Thoracic aorta (tissue), 2 donors: ENCODE measurements at places on chromosomes 1 and 21. TPM values are rescaled to one million over a fixed set of nuclear protein-coding genes. Genes with fewer than 3 reads are reported as not detected.

- H3K27me3 ChIP-seq, result no peaks in the 10 kb centered on the region
- no peak overlapping the region for H3K27ac ChIP-seq
- DNase-seq, result no peak
- H3K36me3 ChIP-seq, result peaks cover 17% of the 10 kb centered on the region
- H3K4me3 ChIP-seq, result no peak overlapping the region
Measured at GRCh38 chr1:246907472-246907871, 24.3 kb downstream of the AHCTF1 start.

DNA sequence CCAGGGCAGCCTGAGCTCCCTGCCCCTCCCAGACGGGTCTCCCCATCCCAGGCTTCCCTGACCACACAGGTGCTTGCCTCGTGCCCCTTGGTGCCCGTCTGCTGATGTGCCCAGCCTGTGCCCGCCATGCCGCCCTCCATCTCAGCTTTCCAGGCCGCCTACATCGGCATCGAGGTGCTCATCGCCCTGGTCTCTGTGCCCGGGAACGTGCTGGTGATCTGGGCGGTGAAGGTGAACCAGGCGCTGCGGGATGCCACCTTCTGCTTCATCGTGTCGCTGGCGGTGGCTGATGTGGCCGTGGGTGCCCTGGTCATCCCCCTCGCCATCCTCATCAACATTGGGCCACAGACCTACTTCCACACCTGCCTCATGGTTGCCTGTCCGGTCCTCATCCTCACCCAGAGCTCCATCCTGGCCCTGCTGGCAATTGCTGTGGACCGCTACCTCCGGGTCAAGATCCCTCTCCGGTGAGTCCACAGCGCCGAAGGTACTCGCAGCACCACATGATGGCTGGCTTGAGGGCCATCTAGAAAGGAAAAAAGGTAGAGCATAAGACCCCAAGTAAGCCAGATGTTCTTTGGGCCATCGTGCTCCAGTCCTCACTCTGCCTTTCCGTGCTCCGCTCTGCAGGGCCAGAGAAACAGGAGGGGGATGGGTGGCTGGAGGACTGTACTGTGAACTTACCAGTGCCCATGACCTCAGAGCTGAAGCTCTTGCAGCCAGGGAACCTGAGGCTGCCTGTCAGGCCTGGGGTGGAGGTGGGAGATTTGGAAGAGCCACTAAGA, 1.4 kb downstream of the ADORA1 start:
- DNase-seq, result no peak
- H3K36me3 ChIP-seq, result no peaks in the 10 kb centered on the region
- H3K4me3 ChIP-seq, result no peak overlapping the region
- peaks cover 27% of the 10 kb centered on the region for H3K4me1 ChIP-seq
- H3K27ac ChIP-seq, result no peak overlapping the region
- no peaks in the 10 kb centered on the region for H3K27me3 ChIP-seq

DNA sequence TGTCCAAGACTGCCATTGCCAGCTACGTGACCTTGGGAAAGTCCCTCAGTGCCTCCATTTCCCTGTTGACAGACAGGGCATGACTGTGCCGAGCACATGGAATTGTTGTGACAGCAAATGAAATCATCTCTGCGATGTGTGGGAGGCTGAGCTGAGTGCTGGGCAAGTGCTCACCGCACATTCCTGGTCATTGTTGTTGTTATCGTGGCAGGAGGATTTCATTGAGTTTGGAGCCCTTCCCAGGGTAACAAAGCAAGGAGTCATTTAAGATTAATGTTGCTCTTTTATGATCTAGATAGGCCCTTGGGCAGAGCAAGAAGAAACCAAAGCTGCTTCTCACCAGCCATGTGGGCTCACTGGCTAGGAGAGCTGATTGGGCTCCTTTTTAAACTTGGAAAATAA, 39.6 kb upstream of the ITPKB start:
- no peaks in the 10 kb centered on the region for H3K27me3 ChIP-seq
- peaks cover 14% of the 10 kb centered on the region for H3K4me1 ChIP-seq
- H3K27ac ChIP-seq, result peak overlapping the region; percentile 49
- H3K4me3 ChIP-seq, result peak overlapping the region; percentile 40
- no peaks in the 10 kb centered on the region for H3K36me3 ChIP-seq
- DNase-seq, result peak; percentile 16

GRCh38 chr1:2480236-2480985, 4.3 kb downstream of the PLCH2 start:
- H3K4me3 ChIP-seq, result no peak overlapping the region
- no peaks in the 10 kb centered on the region for H3K36me3 ChIP-seq
- no peak for DNase-seq
- no peaks in the 10 kb centered on the region for H3K4me1 ChIP-seq
- H3K27ac ChIP-seq, result no peak overlapping the region

- DNase-seq, result no peak
- H3K36me3 ChIP-seq, result no peaks in the 10 kb centered on the region
- no peaks in the 10 kb centered on the region for H3K4me1 ChIP-seq
- no peaks in the 10 kb centered on the region for H3K27me3 ChIP-seq
- no peak overlapping the region for H3K27ac ChIP-seq
Measured at GRCh38 chr1:239706245-239706892, 320.0 kb downstream of the CHRM3 start.

DNA sequence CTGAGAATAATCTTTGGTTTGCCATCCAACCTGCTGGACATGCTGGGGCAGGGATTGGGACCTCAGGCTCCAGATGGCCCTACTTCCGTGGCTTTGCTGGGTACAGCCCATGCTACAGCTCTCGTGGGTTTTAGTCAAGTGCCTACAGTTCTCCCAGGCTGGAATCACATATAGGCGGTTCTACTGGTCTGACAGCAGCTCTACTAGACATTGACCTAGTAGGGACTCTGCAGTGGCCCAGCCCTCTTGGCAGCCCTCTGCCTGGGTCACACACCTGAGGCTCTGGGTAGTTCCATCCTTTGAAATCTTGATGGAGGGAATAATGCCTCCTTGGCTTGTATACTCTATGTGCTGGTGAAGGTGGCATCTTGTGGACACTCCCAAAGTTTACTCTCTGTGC, 72.2 kb downstream of the PGM1 start:
- H3K27me3 ChIP-seq, result no peaks in the 10 kb centered on the region
- no peak for DNase-seq
- no peak overlapping the region for H3K27ac ChIP-seq
- no peaks in the 10 kb centered on the region for H3K4me1 ChIP-seq

GRCh38 chr1:205410581-205411298, 11.1 kb downstream of the LEMD1 start:
- no peaks in the 10 kb centered on the region for H3K27me3 ChIP-seq
- no peaks in the 10 kb centered on the region for H3K36me3 ChIP-seq
- H3K27ac ChIP-seq, result no peak overlapping the region
- no peak for DNase-seq

DNA sequence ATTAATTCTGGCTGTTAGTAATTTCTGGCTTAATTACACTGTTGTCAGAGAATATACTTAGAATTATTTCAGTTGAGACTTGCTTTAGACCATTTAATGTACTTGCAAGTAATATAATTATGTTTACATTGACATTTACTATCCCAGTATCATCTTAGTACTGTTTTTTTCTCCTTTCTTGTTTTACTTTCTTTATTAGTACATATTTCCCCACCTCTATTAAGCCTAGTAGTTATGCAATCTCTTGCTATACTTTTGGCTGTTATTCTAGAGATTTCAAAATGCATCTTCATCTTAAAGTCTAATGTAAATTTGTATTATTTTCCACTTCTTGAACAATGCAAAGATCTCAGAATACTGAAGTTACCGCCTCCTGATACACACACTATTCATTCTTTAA, 24.4 kb downstream of the BRWD1 start:
- H3K4me1 ChIP-seq, result no peaks in the 10 kb centered on the region
- peaks cover 7% of the 10 kb centered on the region for H3K36me3 ChIP-seq
- H3K27ac ChIP-seq, result no peak overlapping the region
- DNase-seq, result no peak
- H3K27me3 ChIP-seq, result no peaks in the 10 kb centered on the region

GRCh38 chr1:167373986-167374385, 144.3 kb downstream of the CD247 start:
- H3K4me3 ChIP-seq, result no peak overlapping the region
- DNase-seq, result no peak
- no peaks in the 10 kb centered on the region for H3K27me3 ChIP-seq
- H3K27ac ChIP-seq, result no peak overlapping the region
- no peaks in the 10 kb centered on the region for H3K36me3 ChIP-seq

DNA sequence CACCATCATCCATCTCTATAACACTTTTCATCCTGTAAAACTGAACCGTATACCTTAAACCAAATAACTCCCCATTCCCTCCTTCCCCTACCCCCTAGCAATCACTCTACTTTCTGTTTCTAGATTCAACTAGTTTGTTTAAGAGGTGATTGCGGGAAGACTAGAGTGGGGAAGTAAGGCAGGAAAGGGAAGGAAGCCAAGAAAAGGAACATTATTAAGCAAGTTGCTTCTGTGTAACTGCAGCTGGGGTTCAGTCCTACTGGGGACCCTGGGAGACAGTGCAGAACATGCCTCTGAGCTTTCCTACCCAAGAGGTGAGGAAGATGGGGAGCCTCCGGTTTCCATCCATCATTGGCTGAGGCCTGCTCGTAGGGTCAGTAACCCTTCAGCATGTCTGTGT, 28.9 kb upstream of the H3-3A start:
- no peak overlapping the region for H3K4me3 ChIP-seq
- H3K4me1 ChIP-seq, result peaks cover 5% of the 10 kb centered on the region
- no peak for DNase-seq
- H3K36me3 ChIP-seq, result no peaks in the 10 kb centered on the region
- H3K27me3 ChIP-seq, result no peaks in the 10 kb centered on the region

DNA sequence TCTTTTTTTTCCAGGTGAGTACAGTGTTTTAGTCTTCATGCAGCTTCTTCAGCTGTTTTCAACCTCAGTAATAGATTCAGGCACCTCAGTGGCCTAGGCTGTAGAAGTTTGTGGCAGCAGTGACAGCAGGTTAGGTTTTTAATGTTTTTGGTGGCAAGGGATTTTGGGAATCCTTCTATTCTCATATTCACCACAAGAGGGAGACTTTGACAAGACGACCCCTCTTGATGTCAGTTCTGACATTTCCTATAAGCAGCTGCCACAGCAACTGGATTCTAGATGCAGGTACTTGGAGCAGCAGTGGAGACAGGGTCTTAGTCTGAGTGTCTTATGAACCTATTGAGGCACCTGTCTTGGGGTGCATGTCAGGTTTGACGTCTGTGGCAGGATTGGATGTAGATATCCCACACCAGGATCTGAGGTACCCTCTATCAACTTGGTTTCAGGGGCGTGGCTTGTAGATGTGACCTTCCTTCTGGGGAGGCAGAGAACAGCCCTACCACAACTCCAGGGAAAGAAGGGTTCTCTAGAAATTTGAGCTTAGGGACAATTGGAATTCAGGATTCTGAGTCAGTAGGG, 1104.2 kb upstream of the TMPRSS15 start:
- H3K36me3 ChIP-seq, result no peaks in the 10 kb centered on the region
- H3K4me1 ChIP-seq, result no peaks in the 10 kb centered on the region
- no peak for DNase-seq
- H3K27me3 ChIP-seq, result no peaks in the 10 kb centered on the region

DNA sequence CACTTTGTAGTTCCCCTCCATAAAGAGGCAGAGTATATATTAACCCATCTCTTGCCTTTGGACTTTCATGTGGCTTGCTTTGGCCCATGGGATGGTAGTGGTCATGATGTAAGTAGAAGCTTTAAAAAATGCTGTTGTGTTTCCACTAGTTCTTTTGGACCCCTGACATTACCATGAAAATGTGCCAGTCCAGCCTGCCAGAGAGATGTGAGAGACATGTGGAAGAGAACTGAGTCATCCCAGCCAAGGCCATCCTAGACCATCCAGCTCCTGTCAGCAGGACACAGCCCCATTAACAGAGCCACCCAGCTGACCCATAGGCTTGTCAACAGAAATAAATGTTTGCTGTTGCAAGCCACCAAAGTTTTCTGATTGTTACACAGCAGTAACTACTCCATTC, 3.9 kb upstream of the CD101 start:
- H3K36me3 ChIP-seq, result no peaks in the 10 kb centered on the region
- no peak overlapping the region for H3K4me3 ChIP-seq

DNA sequence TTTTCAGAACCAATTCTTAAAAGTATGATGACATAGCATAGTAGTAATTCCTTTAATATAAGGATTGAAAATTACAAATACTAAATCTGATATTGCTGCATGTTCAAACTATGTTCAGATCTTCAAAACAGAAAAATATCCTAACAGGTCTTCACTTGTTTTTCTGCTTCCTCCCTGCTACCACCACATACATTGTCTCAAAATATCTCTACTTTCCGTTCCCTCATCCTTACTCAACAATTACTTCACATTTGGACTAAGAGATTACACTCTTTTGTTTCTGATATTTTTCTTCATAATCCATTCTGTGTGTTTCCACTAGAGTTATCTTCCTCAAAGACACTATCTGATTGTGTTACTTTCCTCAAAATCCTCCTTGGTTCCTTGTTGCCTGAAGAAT, 125.1 kb downstream of the NEK7 start:
- H3K4me1 ChIP-seq, result peaks cover 4% of the 10 kb centered on the region
- H3K36me3 ChIP-seq, result no peaks in the 10 kb centered on the region
- H3K27me3 ChIP-seq, result no peaks in the 10 kb centered on the region
- H3K4me3 ChIP-seq, result no peak overlapping the region

- H3K27ac ChIP-seq, result peak overlapping the region; percentile 76
- DNase-seq, result no peak
- H3K27me3 ChIP-seq, result no peaks in the 10 kb centered on the region
- peak overlapping the region; percentile 41 for H3K4me3 ChIP-seq
- peaks cover 27% of the 10 kb centered on the region for H3K4me1 ChIP-seq
Measured at GRCh38 chr1:12344596-12345349, 114.9 kb downstream of the VPS13D start.

- H3K27me3 ChIP-seq, result no peaks in the 10 kb centered on the region
- H3K4me3 ChIP-seq, result no peak overlapping the region
- no peak overlapping the region for H3K27ac ChIP-seq
- no peaks in the 10 kb centered on the region for H3K4me1 ChIP-seq
- DNase-seq, result no peak
Measured at GRCh38 chr1:185601189-185601588, 133.0 kb upstream of the HMCN1 start.

GRCh38 chr1:117644696-117645311, 39.0 kb downstream of the TENT5C start:
- no peak for DNase-seq
- no peaks in the 10 kb centered on the region for H3K27me3 ChIP-seq
- H3K27ac ChIP-seq, result no peak overlapping the region
- H3K36me3 ChIP-seq, result no peaks in the 10 kb centered on the region
- no peak overlapping the region for H3K4me3 ChIP-seq

- no peak overlapping the region for H3K27ac ChIP-seq
- H3K36me3 ChIP-seq, result no peaks in the 10 kb centered on the region
- H3K4me1 ChIP-seq, result no peaks in the 10 kb centered on the region
- no peaks in the 10 kb centered on the region for H3K27me3 ChIP-seq
Measured at GRCh38 chr1:7702365-7702764, 68.7 kb upstream of the VAMP3 start.

GRCh38 chr1:154703170-154703569, 95.2 kb upstream of the ADAR start:
- H3K4me3 ChIP-seq, result no peak overlapping the region
- no peak for DNase-seq
- H3K4me1 ChIP-seq, result no peaks in the 10 kb centered on the region
- H3K36me3 ChIP-seq, result no peaks in the 10 kb centered on the region

ADGRL4 gene
- 26.2 TPM for total RNA-seq

FMOD gene
- 438 TPM for total RNA-seq

ERICH3 gene
- not detected for total RNA-seq

CGN gene
- total RNA-seq, result 2.3 TPM

GJA9 gene
- total RNA-seq, result not detected

TRAF3IP3 gene
- total RNA-seq, result 3.3 TPM

FCRL3 gene
- total RNA-seq, result not detected

DYRK3 gene
- 11.9 TPM for total RNA-seq

CYP4A22 gene
- not detected for total RNA-seq
